ENCODE measurements at places on chromosomes 4 and X. TPM values are rescaled to one million over a fixed set of nuclear protein-coding genes. Genes with fewer than 3 reads are reported as not detected.

Gene CCDC149
- polyA plus RNA-seq, result 16.9 TPM

DNA sequence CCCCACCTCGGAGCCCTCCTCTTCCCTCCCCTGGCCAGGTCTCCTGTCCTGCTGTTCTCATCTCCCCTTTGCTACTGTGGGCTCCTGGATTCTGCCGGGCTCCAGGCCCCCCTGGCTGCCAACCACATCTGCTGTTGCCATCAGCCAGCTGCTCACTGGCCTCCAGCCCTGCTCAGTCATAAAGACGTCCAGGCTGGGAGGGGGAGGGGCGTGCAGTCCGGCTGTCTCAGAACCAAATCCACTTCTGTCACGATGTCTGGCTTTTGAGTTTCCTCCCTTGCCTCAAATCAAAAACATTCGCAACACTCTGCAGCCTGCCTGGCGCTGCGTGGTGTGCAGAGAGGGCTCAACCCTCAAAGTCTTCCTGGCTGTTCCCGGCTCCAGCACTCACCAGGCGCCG is 7.1 kb downstream of the RASL11B start:
- no peak for DNase-seq

GRCh38 chr4:11079171-11079570 is 349.5 kb downstream of the HS3ST1 start:
- DNase-seq, result no peak

GRCh38 chr4:147326591-147326990 is 154.3 kb upstream of the EDNRA start:
- DNase-seq, result no peak

GRCh38 chr4:141121101-141121500 is 12.2 kb downstream of the RNF150 start:
- no peak for DNase-seq

DNA sequence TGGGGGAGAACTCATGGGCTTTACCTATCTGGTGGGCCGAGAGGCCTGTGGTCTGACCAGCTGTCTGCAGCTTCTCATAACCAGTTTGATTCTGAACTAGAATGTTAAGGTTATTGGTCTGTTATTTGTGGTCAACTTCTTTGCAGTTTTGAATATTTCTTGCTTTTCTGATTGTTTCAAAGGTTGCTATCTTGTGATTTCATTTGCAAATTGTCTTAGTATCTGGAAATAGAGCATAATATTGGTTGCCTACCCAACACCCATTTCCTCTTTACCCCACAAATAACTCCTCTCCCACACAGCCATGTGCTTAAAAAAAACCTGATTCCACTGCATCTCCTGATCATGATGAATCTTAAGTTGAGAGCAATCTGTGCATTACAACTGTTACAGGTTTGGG is 39.1 kb upstream of the BMP2K start:
- no peak for DNase-seq

Gene P2RY10
- not detected for polyA plus RNA-seq

DNA sequence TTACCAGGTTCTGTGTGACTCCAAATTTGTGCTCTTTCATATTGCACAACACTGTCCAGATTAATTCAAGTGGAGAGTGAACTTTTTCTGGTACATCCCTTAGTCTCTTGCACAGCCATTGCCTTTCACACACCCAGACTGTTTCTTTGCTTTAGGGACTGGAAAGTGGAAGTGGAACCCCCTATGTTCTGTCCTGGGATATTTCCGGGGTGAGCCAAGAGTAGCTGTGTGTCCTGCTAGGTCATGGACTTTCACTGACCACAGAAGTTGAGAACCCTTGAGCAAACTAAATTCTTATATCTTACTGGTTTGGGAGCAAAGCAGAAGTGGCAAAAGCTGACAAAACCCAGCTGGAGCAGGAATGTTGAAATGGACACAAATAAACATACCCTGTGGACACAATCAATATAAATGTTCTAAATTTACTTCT is 10.3 kb upstream of the VSIG4 start:
- DNase-seq, result no peak

DNA sequence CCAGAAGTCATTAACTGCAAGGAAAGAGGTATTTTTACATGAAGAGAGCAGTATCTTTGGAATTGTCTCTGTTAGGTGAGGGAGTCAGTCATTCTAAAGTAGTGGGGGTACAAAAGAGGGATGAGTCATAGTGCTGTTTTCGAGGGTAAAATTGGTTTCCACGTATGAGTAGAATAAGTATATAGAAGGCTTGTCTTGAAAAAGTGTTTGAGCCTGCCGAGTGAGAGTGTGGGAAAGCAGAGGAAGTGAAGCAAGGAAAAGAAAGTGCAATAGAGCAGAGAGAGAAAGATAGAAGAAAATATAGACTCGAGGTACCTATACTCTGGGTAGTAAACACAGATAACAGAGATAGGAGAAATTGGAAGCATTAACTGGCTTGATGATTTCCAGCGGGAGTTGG is 696.4 kb downstream of the DMD start:
- no peak for DNase-seq
